ENCODE measurements at places on chromosomes 7 and 10. TPM values are rescaled to one million over a fixed set of nuclear protein-coding genes. Genes with fewer than 3 reads are reported as not detected.

DNA sequence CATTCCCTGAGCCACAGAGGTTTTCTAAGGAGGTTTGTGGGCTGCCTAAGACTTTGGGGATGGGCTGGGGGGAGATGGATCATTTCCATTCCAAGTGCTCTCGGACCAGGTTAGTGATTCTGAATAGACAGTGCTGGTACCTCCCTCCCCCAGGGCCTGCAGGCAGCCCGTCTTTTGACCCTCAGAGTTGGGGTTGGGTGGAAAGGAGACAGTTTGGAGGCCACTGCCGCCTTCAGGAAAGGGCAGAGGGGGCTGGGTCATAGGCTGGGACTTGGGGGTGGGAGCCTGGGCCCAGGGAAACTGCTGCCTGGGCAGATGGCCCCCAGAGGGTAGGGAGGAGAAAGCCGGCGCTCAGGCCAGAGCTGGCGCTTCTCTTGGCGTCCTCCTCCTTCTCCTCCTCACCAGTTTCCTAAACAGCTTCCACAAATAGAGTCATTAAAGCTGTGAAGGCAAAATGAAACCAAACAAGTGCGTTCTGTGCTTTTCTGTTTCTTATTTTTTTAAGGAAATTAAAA, 4.4 kb downstream of the UNC5B start:
- H3K27ac ChIP-seq = no peak overlapping the region
- H3K27me3 ChIP-seq = no peaks in the 10 kb centered on the region
- peak overlapping the region; percentile 66 for H3K4me3 ChIP-seq
- no peaks in the 10 kb centered on the region for H3K36me3 ChIP-seq
- DNase-seq = no peak
- H3K4me1 ChIP-seq = peaks cover 27% of the 10 kb centered on the region

GRCh38 chr10:86723009-86723408, 33.4 kb upstream of the BMPR1A start:
- H3K27me3 ChIP-seq = no peaks in the 10 kb centered on the region
- no peaks in the 10 kb centered on the region for H3K4me1 ChIP-seq
- DNase-seq = no peak
- H3K27ac ChIP-seq = no peak overlapping the region

DNA sequence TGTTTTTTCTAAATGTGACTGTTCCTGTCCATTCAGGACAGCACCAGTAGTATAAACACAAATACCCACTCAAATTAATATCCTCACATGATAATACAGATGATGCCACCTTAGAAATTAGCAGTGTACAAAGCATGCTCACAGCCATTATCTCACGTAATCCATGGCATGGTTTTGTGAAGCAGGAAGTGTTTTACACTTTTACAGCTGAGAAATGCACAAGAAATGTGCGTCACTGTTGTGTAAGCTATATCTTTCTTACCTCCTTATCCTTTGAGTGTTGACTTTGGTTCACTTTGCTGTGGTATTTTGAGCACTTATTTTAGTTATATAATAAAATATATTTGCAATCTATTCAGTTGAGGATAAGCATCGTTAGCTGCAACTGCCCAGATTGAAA, 31.6 kb downstream of the NKX2-3 start:
- no peak overlapping the region for H3K4me3 ChIP-seq
- no peak overlapping the region for H3K27ac ChIP-seq
- DNase-seq = no peak
- no peaks in the 10 kb centered on the region for H3K36me3 ChIP-seq

DNA sequence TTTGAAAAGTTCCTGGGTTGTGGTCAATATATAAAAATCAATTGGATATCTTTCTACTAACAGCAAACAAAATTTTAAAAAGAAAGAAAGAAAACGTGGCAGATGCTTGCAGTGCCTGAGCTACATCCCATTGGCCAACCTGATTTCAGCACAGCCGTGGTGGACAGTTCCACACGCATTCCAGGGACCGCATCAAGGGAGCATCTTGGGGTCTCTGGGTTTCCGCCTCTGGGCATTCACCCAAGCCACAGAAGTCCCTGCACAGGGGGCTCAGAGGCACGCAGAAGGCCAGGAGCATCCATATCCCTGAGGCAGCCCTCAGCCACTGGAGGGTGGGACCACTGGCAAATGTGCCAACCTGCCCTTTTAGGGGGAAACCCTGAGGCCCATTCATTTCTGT, 254.5 kb upstream of the RNF32 start:
- H3K4me1 ChIP-seq = no peaks in the 10 kb centered on the region
- no peaks in the 10 kb centered on the region for H3K36me3 ChIP-seq
- peak; percentile 68 for DNase-seq
- no peaks in the 10 kb centered on the region for H3K27me3 ChIP-seq

DNA sequence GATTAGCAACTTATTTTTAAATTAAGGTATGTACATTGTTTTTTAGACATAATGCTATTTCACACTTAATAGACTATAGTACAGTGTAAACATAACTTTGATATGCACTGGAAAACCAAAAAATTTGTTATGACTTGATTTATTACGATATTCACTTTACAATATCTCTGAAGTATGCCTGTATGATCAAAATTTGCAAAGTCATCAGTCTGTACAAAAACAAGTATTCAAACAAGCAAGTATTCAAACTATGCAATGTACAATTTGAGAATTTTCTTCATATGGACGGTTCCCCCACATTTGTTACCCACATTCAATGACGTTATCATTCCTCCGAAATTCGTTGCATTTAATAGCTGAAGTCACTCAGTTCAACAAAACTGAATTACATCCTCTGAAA, 147.9 kb downstream of the AVL9 start:
- H3K27me3 ChIP-seq = no peaks in the 10 kb centered on the region
- H3K4me3 ChIP-seq = no peak overlapping the region
- H3K36me3 ChIP-seq = no peaks in the 10 kb centered on the region
- H3K4me1 ChIP-seq = no peaks in the 10 kb centered on the region
- no peak overlapping the region for H3K27ac ChIP-seq

DNA sequence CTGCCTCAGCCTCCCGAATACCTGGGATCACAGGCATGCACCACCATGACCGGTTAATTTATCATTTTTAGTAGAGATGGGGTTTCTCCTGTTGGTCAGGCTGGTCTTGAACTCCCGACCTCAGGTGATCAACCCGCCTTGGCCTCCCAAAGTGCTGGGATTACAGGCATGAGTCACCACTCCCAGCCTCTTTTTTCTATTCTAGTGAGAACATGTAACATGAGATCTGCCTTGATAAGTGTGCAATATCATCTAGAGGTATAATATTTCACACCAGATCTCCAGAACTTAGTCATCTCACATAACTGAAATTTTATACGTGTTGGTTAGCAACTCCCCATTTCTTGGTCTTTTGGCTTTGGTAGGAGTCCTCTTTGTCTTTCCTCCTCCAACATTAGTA, 656.9 kb downstream of the CNTNAP2 start:
- no peaks in the 10 kb centered on the region for H3K27me3 ChIP-seq
- no peak overlapping the region for H3K4me3 ChIP-seq
- no peak overlapping the region for H3K27ac ChIP-seq

Gene NEBL
- 20.4 TPM for total RNA-seq

Gene SRGN
- total RNA-seq = not detected

Gene MYO1G
- total RNA-seq = 0.55 TPM
